ENCODE measurements at places on chromosomes 6 and 20.
A peak's percentile ranks its signal among the peaks of the same experiment; 100 is the strongest.

DNA sequence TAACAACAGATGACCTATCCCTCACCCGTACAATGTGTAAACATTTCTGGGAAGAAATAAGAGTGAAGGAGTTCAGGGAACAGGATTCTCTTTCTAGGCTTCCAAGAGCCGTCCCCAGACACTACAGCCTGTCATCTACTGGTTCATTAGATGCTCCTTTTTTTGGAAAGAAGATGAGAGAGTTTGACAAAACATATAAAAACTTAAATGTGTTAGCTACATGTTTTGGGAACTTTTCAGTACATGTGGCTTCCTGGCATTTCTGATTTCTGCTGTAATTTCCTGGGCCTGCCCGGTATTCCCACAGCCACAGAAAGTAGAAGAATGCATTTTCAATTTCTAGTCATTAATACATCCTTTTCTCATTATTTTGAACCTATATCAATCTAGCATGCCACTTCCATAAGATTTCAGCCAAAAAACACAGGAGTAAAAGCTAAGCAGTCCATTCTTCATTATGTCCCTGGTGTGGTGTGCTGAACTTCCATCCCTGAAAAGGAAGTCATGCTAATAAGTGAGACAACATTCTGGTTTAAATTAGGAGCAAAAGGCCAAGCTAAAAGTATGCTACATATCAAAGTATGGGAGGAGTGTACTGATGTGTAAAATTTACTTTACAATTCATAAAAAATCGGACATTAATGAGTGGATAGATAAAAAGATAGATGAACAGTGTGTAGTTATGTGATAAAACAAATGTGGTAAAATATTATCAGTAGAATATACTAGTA is 198.2 kb downstream of the WDR27 start:
- no peak for DNase-seq

GRCh38 chr20:49948809-49949507 is 12.8 kb downstream of the RNF114 start:
- DNase-seq: no peak

GRCh38 chr20:58694241-58695083 is 1.9 kb downstream of the NPEPL1 start:
- DNase-seq: peak; percentile 40

GRCh38 chr6:31187780-31188194 is 17.3 kb upstream of the POU5F1 start:
- DNase-seq: no peak

- DNase-seq: no peak
These were observed 36.6 kb downstream of the NKX2-4 start for GRCh38 chr20:21360705-21361104.

GRCh38 chr6:49151957-49152356 is 311.1 kb downstream of the MMUT start:
- no peak for DNase-seq

GRCh38 chr6:34393191-34393965 is 909 bp upstream of the NUDT3 start:
- DNase-seq: no peak

- no peak for DNase-seq
These were observed 122.1 kb upstream of the DOK5 start for GRCh38 chr20:54353292-54353691.

- DNase-seq: no peak
These were observed 32.3 kb upstream of the LGSN start for GRCh38 chr6:63352069-63352543.

- no peak for DNase-seq
These were observed 141.9 kb downstream of the HIVEP2 start for GRCh38 chr6:142803032-142803431.

- DNase-seq: no peak
These were observed 25.5 kb upstream of the L3MBTL3 start for GRCh38 chr6:129992881-129993280.

DNA sequence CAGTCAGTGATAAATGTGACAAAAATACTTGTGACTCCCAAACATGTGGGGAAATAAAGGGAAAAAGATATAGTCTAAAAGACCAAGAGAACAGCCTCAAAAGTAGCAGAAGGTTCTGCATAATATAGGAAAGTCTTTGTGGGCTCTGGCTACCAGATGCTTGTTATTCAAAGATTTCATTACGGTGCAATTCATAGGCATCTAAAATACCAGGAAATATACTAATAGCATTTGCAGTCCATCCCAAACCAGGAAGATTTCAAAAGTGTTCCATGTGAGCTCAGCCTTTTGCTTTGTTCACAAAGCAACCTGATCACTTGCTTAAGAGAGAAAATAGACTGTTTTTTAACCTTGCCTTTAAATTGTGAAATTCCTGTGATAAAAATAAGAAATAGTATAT is 506.7 kb upstream of the MARCKS start:
- DNase-seq: no peak

DNA sequence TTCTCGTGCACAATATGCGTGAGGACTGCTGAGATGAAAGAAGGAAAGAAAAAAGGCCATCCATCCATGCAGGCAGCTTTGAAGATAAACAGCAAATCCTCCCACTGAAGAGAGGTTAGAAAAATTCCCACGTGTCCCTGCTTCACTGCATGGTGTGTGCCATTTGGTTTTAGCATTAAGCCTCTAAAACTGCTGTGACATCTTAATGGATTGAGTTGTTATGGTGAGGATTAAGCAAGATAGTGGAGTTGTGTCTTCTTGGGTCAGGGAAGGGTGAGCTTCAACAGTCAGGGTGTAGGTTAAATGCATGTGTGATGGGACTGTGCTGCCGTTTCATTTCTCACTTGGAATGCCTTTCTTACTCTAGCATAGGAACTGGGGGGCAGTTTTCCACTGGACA is 50.5 kb downstream of the ZNF831 start:
- DNase-seq: no peak

GRCh38 chr6:138250513-138251247 is 32.4 kb upstream of the PBOV1 start:
- DNase-seq: peak; percentile 61

DNA sequence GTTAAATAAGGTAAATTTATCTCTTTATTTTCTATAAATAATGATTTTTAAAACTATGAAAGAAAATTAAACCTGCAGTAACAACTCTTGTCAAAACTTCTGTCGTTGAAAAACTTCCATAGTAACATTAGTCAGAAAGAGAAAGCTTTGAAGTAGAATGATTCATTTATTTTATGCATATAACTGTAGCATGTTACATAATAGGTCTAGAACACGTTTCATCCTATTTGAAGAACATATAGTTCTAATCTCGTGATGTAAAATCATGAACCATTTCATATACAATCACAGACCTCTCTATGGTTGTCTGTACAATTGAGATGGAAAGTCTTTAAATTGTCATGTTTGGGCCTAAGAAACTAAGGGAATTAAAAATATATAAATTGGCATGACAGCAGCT is 61.3 kb upstream of the MYLIP start:
- DNase-seq: no peak

GRCh38 chr6:51007237-51007636 is 188.6 kb downstream of the TFAP2B start:
- no peak for DNase-seq

Data from left hindlimb (tissue), 1 donor.